Tibial nerve (tissue), 4 donors: ENCODE measurements at places on chromosomes 12 and 14. TPM values are rescaled to one million over a fixed set of nuclear protein-coding genes. Genes with fewer than 3 reads are reported as not detected.

The EGLN3 gene
- 7.3 TPM for total RNA-seq

The RNASE4 gene
- 137 TPM for total RNA-seq

The ASIC1 gene
- total RNA-seq: 1.8 TPM

The DPPA3 gene
- total RNA-seq: not detected

The HOXC4 gene
- 5.2 TPM for total RNA-seq

DNA sequence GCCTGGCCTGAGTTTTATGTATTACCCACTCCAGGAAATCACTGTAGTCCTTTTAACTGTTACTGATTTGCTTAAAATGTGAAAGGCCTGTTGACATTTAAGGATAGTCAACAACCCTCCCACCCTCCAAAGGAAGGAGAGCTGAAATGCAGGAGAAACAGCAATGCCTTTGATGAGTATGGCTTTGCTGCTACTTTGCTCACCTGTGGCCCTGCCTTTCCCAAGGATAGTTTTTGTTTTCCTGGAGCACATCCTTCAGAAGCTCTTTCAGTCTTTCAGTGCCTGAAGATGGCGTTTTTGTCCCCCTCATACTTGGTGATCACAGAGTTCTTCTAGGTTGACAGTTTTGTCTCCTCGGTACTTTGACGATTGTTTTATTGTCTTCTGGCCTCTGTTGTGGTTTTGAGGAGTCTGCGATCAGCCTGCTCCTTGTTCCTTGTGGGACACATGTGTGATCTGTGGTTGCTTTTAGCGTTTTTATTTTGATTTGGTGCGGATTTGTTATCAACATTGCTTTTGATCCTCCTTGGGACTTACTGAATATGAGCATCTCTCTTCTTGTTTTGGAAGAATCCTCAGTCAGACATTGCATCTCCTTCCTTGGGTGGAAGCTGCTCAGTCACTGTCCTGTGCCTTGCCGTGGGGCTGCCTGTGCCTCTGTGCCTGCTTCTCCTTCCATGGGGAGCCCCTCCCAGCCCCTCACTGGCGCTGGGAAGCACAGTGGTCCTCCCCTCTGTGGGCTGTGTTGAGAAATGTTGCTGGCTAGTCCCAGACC is 17.2 kb downstream of the PACS2 start:
- peaks cover 3% of the 10 kb centered on the region for H3K36me3 ChIP-seq
- H3K4me1 ChIP-seq: peaks cover 48% of the 10 kb centered on the region
- H3K27ac ChIP-seq: peak overlapping the region; percentile 70
- H3K27me3 ChIP-seq: no peaks in the 10 kb centered on the region
- no peak for DNase-seq

DNA sequence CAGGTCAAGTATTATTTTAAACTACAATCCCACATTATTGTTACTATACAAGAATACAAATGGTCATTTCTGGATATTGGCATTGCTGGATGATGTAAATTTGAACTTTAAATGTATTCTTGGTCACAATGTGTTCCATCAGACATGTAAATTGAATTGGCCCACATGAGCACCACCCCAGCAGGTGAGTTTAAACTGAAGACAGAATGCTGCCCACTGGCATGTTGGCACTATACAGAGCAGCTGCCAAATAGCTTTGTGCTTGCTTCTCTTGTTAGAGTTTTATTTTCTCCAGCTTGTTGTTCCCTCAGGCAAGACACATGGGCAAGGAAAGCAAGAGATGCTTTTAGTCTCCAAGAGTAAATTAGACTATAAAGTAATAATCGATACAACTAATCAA is 98.6 kb downstream of the C12orf50 start:
- no peak overlapping the region for H3K27ac ChIP-seq
- DNase-seq: no peak
- H3K4me3 ChIP-seq: no peak overlapping the region
- H3K36me3 ChIP-seq: no peaks in the 10 kb centered on the region
- no peaks in the 10 kb centered on the region for H3K4me1 ChIP-seq
- H3K27me3 ChIP-seq: no peaks in the 10 kb centered on the region

GRCh38 chr12:49902399-49903350 is 1.0 kb downstream of the FAIM2 start:
- H3K27me3 ChIP-seq: peaks cover 12% of the 10 kb centered on the region
- peaks cover 7% of the 10 kb centered on the region for H3K4me1 ChIP-seq
- H3K36me3 ChIP-seq: no peaks in the 10 kb centered on the region
- no peak overlapping the region for H3K27ac ChIP-seq
- DNase-seq: no peak
- H3K4me3 ChIP-seq: no peak overlapping the region

- no peak for DNase-seq
- no peaks in the 10 kb centered on the region for H3K36me3 ChIP-seq
- H3K27ac ChIP-seq: no peak overlapping the region
- no peaks in the 10 kb centered on the region for H3K4me1 ChIP-seq
These were observed 175.7 kb upstream of the GSC start for GRCh38 chr14:94945615-94946014.

GRCh38 chr12:109766251-109766778 is 52.7 kb downstream of the FAM222A start:
- H3K27me3 ChIP-seq: no peaks in the 10 kb centered on the region
- no peak overlapping the region for H3K27ac ChIP-seq
- H3K4me1 ChIP-seq: peaks cover 21% of the 10 kb centered on the region
- peaks cover 22% of the 10 kb centered on the region for H3K36me3 ChIP-seq

DNA sequence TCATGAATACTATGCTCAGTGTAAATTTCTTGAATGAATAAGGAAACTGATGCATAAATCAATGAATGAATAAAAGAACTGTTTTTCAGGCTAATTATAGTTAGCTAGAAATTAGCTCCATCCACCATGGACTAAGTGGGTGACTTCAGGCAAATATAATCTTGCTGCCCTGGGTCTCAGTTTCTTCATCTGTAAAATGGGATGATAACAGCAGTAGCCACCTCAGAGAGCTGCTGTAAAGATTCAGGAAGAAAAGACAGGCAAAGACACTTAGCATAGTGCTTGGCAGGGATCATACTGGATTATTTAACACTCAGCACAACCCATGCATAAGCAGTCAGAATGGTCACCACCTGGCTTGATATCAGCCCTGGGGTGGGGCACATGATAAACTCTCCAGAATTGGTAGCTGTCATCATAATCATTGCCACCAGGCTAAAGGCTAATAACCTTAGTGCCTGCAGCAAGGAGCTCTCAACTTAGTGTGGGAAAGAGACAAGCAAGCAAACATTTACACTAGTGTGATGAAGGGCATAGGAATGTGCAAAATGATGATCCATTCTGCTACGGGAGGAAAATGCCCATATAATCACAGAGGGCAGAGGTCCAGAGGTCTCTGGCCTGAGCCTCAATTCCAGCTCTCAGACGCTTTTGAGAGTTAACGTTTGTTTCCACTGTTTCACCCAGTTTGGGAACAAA is 234.7 kb upstream of the TBX3 start:
- H3K27ac ChIP-seq: no peak overlapping the region
- no peak for DNase-seq
- H3K4me1 ChIP-seq: no peaks in the 10 kb centered on the region
- H3K36me3 ChIP-seq: no peaks in the 10 kb centered on the region
- no peaks in the 10 kb centered on the region for H3K27me3 ChIP-seq
